ENCODE measurements at places on chromosomes 7 and 10.

DNA sequence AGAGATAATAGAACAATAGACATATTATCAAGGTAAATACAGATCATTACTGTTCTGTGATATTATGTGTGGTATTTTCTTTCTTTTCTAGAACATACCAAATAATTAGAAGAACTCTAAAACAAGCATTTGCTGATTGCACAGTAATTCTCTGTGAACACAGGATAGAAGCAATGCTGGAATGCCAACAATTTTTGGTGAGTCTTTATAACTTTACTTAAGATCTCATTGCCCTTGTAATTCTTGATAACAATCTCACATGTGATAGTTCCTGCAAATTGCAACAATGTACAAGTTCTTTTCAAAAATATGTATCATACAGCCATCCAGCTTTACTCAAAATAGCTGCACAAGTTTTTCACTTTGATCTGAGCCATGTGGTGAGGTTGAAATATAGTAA, 185.5 kb downstream of the CFTR start:
- no peak for ATAC-seq

DNA sequence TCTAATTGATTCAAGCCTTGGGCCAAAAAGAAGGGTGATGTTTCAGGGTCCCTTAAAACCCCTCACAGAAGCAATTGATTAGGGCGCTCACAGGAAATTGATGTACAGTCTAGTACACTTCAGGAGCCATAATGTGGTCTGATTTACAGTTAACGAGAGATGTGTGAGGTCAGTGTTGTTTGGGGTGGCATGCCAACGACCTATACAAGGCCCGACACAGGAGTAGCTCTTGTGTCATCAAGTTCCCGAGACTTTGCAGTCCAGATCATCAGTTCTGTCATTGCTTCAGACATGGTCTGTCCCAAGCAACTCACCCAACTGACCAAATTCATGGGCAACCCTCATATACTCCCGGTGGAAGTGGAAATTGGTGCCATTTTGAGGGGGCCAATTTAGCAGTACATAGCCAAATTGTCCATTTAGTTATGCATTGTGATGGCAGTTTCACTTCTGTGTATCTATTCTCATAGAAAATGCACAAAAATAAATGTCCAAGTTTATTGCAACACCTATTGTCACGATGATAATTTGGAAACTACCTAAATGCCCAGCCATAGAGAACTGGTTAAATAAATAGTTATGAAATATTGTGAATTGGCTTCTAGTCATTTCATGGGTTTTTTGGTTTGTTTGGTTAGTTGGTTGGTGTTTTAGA, 18.0 kb upstream of the ARID5B start:
- no peak for ATAC-seq

DNA sequence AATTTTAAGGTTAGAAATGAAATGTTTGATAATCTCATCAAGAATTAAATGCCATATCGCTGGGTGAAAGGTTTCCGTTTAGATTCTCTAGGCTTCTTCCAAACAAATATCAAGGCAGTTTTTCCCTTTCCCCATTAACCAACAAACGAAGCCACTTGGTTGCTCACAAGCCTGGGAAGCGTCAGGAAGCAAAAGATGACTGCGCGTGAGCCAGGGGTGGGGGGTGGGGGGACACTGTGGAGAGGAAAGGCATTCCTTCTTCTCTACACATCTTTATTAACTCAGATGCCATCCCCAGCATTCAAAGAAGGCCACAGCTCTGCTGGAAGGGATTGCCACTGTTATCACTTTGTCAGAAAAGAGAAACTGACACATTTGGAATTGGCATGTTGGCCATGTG, 207.1 kb downstream of the TRIL start:
- no peak for ATAC-seq

DNA sequence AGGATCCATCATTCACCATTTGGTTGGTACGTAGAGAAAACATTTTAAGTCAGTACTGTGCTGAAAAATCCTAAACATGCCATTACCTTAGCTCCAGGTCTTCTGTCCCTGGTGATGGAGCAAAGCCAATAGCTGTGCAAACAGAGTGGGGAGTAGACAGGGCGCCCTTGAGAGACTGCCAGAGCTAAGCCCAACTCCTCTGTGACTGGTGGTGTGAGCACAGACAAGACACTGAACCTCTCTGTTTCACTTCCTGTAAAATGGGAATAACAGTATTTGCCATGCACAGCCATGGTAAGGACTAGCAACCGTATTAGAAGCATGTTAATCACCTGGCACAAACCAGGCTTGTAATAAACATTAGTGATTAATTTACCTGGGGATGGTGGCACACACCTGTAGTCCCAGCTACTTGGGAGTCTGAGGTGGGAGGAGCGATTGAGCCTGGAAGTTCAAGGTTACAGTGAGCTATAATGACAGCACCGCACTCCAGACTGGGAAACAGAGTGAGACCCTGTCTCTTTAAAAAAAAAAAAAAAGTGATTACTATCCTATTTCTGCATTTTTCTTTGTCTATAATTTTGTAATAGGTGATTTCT, 28.7 kb downstream of the LYZL1 start:
- no peak for ATAC-seq

DNA sequence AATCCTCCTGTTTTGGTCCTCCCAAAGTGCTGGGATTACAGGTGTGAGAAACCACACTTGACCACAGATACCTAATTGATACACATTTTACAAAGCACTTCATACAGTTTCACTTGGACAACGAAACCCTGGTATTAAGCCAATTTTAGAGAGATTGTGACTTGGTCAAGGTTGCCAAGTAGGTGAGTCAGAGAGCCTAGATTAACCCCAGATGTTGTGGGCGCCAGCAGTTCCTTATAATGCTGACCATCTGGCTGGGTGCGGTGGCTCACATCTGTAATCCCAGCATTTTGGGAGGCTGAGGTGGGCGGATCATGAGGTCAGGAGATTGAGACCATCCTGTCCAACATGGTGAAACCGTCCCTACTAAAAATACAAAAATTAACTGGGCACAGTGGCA, 4.9 kb upstream of the PHKG1 start:
- ATAC-seq, result no peak

DNA sequence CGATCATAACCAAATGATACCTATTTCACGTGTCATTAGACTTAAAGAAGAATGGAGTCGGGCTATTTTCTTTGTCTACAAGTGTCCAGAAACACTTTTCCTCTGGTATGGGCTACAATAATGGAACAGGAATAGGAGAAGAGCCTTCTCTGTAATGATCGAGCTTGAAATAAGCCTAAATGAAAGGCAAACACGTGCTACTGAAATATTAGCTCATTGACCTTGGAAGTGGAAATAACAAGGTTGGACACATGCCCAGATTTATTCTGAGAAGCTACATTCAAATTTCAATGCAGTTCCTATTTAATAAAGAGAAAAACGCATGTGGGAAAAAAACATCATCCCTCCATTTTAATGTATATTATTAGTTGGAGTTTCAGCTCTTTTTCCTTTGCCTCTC, 254.7 kb upstream of the PTER start:
- no peak for ATAC-seq

DNA sequence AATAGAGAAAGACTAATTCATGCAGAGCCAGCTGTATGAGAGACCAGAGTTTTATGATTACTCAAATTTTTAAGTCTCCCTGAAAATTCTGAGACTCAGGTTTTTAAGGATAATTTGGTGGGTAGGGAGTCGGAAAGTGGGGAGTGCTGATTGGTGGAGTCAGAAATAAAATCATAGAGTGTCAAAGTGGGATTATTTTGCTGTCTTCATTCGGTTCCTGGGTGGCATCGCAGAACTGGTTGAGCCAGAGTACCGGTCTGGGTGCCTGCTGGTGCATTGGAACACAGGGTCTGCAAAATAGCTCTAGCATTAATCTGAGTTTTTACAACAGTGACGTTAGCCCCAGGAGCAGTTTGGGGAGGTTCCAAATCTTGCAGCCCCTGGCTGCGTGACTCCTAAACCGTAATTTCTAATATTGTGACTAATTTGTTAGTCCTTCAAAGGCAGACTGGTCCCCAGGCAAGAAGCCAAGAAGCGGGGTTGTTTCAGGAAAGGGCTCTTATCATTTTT, 32.4 kb downstream of the GPRIN2 start:
- ATAC-seq, result no peak

GRCh38 chr7:28433039-28433438, 20.7 kb downstream of the CREB5 start:
- ATAC-seq, result no peak

DNA sequence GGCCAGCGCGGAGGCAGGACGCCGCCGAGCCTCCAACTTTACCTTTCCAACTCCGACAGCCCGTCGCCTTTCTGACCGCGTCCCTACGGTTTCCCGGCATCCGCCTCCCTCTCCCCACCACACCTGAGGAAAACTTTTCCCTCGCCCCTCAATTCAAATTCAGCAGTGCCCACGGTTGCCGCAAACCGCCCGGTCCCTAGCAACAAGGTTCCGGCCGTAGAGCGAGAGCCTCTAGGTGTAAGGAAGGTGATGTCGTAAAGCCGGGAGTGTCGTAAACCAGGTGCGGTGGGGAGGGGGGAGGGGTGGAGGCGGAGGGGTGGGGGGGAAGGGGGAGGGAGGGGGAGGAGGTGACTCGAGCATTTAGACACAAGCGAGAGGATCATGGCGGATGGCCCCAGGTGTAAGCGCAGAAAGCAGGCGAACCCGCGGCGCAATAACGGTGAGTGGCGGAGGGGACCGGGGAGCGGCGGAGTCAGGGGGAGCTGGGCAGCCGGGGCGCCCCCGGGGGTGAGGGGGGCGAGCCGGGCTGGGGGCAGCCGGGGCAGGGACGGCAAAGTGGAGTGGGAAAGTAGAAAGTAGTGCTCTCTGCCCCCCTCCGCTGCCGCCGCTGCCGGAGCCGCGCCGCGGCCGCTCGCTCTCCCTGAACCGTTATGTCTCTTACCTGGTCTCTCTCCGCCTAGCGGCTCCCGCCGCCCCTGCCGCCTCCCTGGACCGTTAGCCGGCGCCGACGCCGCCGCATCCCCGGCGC, at the start of gene ZEB1:
TSS of gene ZEB1 (plus strand) at position 363 of the 748 bp plus-strand sequence. CDS start at position 382, 19 bp downstream.
- peak; percentile 50 for ATAC-seq

DNA sequence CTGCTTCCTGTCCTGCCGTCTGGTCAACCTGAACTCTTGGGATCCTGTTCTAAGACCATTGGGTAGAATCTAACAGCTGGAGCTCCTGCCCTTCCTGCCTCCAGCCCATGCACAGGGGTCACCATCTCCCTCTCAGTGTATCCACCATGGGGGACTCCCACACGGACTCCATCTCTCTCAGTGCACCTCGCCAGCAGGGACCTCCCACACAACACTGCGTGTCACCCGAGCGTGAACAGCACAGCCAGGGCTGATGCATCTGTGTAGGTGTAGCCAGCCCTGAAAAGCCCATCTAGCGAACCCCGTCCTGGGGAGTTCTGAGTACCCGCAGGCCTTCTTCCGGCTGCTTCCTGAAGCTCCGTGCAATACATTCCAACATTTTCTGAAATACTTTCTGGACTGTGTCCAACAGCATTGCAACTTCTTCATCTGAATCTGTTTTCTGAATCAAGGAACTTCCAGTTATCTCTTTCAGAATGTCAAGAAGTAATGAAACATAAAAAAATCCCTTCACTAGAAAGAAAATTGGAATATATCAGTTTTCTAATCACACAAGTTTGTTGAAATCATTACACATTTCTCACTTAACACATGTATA, 52.5 kb downstream of the NCAPG2 start:
- no peak for ATAC-seq

DNA sequence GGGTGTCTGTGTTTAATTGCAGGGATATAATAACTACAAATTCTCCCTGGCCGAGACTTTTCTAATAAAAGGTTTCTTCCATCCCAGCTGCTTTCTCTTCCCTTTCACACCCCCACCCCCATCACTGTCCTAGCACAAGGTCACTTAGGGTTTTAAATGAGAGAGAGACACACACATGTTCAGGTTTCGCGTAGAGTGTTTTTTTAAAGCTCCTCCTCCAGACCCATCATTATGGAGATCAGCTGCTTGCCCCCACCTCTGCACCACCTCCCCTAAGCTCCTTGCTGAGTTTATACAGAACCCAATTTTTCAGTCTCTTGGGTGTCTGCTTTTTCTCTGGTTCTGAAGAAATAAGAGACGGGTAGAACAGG, 18.6 kb downstream of the LRMDA start:
- no peak for ATAC-seq

- no peak for ATAC-seq
These were observed 86.6 kb downstream of the CALN1 start for GRCh38 chr7:72325561-72325960.

- no peak for ATAC-seq
These were observed 879.0 kb upstream of the CELF2 start for GRCh38 chr10:10138685-10139084.

DNA sequence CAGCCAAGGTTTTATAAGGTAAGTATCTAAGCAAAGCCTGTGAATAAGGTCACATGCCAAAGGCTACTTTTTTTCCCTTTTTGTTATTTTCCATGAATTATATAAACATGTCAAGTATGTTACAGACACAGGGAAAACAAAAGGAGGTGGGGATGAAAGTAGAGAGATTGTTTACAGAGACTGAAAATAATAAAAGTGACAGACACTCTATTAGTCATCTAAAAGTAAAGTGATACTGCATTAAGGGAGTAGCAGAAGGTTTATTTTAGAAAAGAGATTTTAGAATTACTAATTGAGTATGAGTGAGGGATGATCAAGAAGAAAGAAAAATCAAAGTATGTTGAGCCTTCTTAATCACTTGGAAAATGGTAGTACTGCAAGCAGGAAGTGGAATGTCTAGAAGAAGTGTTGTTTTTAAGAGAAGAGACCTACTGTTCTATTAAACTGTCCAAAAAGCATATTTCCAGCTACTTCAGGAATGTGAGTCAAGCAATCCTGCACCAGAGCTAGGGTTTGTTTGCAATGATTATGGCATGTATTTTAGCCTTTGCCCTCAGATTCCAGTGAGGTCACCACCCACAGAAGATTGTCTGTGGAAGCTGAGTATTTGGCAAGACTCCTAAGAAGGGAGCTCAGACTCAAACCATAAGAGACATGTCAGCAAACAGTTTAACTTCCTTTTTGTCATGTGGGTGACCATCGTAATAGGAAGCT, 177.9 kb upstream of the PLXDC2 start:
- no peak for ATAC-seq

- ATAC-seq, result no peak
These were observed 803.2 kb downstream of the PHTF2 start for GRCh38 chr7:78601728-78602127.

DNA sequence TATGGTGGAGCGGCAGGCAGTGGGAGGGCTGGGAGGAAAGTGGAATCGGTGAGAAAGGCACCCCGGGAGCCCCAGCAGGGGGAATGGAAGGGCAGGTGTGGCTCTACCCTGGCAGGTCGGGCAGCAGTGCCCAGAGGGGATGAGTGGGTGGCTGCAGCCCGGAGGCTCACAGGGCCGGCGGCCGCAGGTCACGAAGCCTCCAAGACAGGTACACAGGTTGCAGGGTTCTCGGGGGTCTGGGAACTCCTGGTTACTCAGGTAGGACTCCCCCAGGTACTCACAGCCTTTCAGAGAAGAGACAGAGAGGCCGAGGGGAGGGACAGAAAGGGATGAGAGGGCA, 21.8 kb downstream of the KCP start:
- ATAC-seq, result no peak

DNA sequence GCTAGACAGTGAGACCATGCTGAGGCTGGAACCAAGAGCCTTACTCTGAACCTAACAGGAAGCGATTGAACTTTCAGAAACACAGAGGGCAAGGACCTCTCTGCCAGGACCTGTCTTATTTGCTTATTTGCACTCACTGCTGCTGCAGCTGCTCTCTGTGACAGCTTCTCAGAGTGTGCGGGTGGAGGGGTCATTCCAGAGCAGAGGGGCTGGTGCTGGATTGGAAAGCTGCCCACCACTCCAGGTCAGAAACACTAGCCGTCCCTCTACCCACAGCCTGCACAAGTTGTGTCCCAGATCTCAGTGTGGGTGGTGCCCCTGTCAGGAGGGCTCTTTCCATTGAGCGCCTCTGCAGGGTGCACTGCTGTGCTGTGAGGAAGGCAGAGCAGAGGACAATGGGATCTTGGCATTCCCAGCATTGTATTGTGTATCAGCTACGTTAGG, 126.2 kb downstream of the CCNY start:
- ATAC-seq, result no peak

- no peak for ATAC-seq
These were observed 167.6 kb downstream of the JAZF1 start for GRCh38 chr7:28013019-28013418.
